CD4-positive, alpha-beta T cell treated with Interferon gamma for 1 hour (primary cell): ENCODE measurements at places on chromosomes 1 and 21.

GRCh38 chr21:42279888-42280287 is 35.3 kb downstream of the TFF3 start:
- no peak for DNase-seq

DNA sequence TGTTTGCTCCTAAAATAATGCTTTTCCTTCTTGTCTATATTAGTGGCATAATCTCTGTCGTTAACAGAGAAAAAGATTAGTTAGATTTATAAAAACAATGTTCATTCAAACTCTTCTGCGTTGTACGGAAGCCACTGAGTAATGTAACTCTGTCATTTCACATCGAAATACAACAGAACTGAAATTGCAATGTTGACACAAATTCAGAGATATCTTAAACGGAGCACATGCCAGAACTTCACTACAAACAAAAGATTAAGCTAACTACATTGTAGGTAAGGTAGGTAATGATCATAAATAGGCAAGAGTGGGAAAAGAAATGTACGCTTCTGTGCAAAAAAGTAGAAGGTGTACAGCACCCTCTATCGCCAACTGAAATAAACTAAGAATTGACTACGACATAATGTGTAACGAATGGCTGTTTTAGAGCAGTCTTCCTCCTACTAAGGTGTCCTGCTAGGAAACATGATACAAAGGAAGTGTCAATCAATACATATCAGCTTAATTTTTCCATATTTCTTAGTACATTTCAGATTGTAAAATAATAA is 56.6 kb downstream of the PCNX2 start:
- no peak for DNase-seq

DNA sequence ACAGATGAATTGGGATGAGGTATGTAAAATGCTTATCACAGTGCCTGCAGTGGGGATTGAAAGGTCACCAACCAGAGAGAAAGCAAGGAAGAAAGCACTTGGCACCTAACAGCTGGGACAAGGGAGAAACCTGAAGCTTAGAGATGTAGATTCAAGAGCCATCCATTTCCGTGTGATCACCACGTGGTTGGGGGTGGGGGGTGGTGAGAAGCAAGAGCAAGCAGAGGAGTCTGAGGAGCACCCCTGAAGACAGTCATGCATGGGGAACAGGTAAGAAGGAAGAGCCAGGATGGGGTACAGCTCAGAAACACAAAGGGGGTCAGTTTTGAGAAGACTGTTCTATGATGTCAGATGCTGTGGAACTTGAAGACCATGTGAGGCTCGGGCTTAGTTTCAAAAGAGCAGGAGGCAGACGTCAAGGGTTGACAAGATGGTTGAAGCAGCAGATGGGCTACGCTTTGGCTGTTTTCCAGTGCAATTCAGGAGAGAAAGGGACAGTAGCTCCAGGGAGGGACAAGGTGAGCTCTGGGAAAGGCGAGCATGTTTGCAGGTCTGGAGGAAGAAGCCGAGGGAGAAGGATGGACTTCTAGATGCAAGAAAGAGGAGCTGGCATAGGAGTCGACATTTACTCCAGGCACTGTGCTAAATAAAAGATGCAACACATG is 17.4 kb downstream of the KANK4 start:
- DNase-seq: no peak

DNA sequence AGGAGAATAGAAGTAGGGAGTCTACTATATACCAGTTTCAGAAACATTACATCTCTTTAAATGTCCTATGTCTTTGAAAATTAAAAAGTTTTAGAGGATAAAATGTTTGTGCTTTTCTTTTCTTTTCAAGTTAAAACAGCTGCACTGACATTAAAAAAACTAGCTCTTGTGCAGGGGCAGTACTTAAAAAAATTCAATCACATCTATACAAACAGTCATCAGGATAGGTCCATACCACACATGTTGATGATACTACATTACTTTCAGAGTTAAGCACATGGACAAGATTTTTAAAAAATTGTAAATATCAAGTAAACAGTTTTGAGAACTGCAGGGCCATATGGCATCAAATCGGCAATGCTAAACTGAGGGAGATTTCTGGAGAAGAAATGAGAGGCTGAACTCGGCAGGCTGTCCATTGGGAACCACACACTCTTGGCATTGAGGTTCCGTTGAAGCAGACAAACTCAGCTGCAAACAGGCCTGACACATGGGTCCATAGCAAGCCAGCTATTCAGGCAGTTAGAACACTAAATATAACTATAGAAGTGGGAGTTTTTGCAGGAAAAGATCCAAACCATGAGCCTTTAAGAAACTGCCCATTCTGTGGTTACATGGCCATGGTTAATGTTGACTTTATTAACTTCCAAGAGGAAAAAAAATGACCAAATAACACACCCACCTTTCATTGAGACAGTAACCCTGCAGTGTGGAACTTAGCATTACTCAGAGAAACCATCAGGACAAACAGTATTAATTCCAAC is 84.5 kb upstream of the BCL10 start:
- no peak for DNase-seq

DNA sequence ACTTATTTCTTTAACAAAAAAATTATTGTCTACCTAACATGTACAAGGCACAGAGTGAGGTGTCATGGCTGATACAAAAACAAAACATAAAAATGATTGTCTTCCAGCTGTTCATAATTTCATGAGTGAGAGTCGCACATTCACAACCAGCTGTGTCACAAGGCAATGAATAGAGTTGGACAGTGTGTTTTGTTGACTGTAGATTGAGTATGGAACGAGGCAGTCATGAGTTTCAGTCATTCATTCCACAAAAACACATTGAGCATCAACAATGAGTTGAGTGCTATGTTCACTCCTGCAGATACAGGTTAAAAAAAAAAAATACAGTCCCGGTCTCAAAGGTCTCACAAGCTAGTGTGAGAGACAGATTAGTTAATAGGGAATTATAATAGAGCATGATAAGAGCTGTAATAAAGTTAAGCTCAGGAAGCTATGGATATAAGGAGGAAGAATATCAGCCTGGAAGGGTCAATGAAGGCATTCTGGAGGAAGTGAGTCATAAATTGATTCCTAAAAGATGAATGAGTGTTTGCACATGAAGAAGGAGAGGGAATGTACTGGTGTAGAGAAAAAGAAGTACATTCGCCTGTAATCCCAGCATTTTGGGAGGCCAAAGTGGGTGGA is 47.8 kb upstream of the ARHGAP29 start:
- DNase-seq: no peak

GRCh38 chr1:154502066-154502743 is at the start of the genes SHE and TDRD10:
SHE (minus strand) TSS chr1:154502412; CDS start chr1:154502026, 386 bp downstream.
TDRD10 (plus strand) TSS chr1:154502219; CDS start chr1:154506904, 4,685 bp downstream.
- DNase-seq: no peak

DNA sequence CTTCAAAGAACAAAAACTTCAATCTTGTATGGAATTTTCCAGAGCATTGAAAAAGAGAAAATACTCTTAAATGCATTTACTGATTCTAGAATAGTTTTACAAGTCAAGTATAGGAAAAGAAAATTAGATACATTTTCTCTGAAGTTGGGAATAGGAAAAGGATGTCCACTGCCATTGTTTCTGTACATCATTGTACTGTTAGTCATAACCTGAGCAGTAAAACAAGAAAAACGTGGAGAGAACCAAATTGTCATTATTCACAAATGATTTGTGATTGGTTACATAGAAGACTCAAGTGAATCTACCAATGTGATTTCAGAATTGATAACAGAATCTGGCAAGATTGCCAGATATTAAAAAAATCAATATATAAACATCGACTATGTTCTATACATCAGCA is 27.4 kb downstream of the PRKACB start:
- no peak for DNase-seq
